Nephron progenitor cell (in vitro differentiated cells): ENCODE measurements at places on chromosomes 12 and 14.

GRCh38 chr14:65001723-65002122 is 15.0 kb downstream of the FNTB start:
- peaks cover 15% of the 10 kb centered on the region for H3K36me3 ChIP-seq
- no peak for DNase-seq
- peaks cover 16% of the 10 kb centered on the region for H3K4me1 ChIP-seq
- H3K4me3 ChIP-seq = no peak overlapping the region

- peak; percentile 58 for DNase-seq
- peak overlapping the region; percentile 86 for H3K4me3 ChIP-seq
- H3K36me3 ChIP-seq = peaks cover 14% of the 10 kb centered on the region
- H3K27ac ChIP-seq = no peak overlapping the region
- peaks cover 2% of the 10 kb centered on the region for H3K27me3 ChIP-seq
Measured at GRCh38 chr12:132561427-132562156, 48.8 kb downstream of the LRCOL1 start.

GRCh38 chr12:127399451-127399850 is 867.5 kb upstream of the TMEM132C start:
- H3K27ac ChIP-seq = no peak overlapping the region
- H3K4me3 ChIP-seq = no peak overlapping the region
- DNase-seq = no peak
- H3K4me1 ChIP-seq = peaks cover 8% of the 10 kb centered on the region
- H3K36me3 ChIP-seq = no peaks in the 10 kb centered on the region

- no peak overlapping the region for H3K4me3 ChIP-seq
- no peaks in the 10 kb centered on the region for H3K4me1 ChIP-seq
- no peak overlapping the region for H3K27ac ChIP-seq
- peaks cover 38% of the 10 kb centered on the region for H3K36me3 ChIP-seq
Measured at GRCh38 chr14:52458721-52459085, 93.6 kb downstream of the TXNDC16 start.

GRCh38 chr14:95527387-95528002 is 7.4 kb upstream of the GLRX5 start:
- H3K4me3 ChIP-seq = no peak overlapping the region
- no peak overlapping the region for H3K27ac ChIP-seq
- H3K4me1 ChIP-seq = peaks cover 56% of the 10 kb centered on the region
- H3K27me3 ChIP-seq = peaks cover 7% of the 10 kb centered on the region
- peak; percentile 23 for DNase-seq

- no peaks in the 10 kb centered on the region for H3K27me3 ChIP-seq
- DNase-seq = no peak
- peaks cover 46% of the 10 kb centered on the region for H3K36me3 ChIP-seq
- H3K4me1 ChIP-seq = no peaks in the 10 kb centered on the region
- H3K27ac ChIP-seq = no peak overlapping the region
- H3K4me3 ChIP-seq = no peak overlapping the region
Measured at GRCh38 chr12:106369624-106370346, 12.2 kb downstream of the POLR3B start.

DNA sequence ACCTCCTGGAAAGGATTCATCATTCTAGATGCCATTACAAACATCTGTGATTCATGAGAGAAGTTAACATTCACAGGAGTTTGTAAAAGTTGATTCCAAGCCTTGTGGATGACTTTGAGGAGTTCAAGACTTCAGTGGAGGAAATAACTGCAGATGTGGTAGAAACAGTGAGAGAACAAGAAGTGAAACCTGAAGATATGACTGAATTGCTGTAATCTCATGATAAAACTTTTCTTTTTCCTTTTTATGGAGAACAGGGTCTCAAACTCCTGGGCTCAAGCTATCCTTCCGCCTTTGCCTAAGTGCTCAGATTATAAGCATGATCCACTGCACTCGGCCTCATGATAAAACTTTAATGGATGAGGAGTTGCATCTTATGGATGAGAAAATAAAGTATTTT is 64.5 kb upstream of the GTF2A1 start:
- H3K36me3 ChIP-seq = peaks cover 26% of the 10 kb centered on the region
- no peaks in the 10 kb centered on the region for H3K4me1 ChIP-seq
- no peak for DNase-seq
- peaks cover 2% of the 10 kb centered on the region for H3K27me3 ChIP-seq

- H3K36me3 ChIP-seq = peaks cover 13% of the 10 kb centered on the region
- no peaks in the 10 kb centered on the region for H3K4me1 ChIP-seq
- H3K27me3 ChIP-seq = peaks cover 34% of the 10 kb centered on the region
- H3K4me3 ChIP-seq = no peak overlapping the region
- H3K27ac ChIP-seq = no peak overlapping the region
Measured at GRCh38 chr14:104401785-104402184, 177.8 kb upstream of the C14orf180 start.

DNA sequence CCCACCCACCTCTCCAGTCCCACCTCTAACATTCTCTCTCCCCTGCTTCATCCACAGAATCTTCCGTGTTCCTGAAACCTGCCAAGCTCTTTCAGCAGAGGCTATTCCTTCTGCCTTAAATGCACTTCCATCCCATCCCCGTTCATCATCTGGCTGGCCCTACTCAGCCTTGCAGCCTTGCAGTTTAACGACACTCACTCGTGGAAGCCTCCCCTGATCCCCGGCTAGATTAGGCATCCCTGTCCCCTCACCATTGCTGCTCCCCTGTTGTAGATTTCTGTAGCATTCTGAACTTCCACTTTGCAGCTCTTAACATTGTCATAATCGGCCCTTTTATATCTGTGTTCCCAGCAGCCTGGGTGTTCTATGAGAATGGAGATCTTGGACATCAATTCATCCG is 280.5 kb upstream of the NOS1 start:
- peaks cover 5% of the 10 kb centered on the region for H3K4me1 ChIP-seq
- no peak overlapping the region for H3K27ac ChIP-seq
- peaks cover 20% of the 10 kb centered on the region for H3K27me3 ChIP-seq

GRCh38 chr12:45970391-45970790 is 20.0 kb downstream of the SCAF11 start:
- peaks cover 3% of the 10 kb centered on the region for H3K27me3 ChIP-seq
- H3K4me1 ChIP-seq = peaks cover 6% of the 10 kb centered on the region
- no peak overlapping the region for H3K27ac ChIP-seq
- peaks cover 57% of the 10 kb centered on the region for H3K36me3 ChIP-seq
- no peak for DNase-seq

DNA sequence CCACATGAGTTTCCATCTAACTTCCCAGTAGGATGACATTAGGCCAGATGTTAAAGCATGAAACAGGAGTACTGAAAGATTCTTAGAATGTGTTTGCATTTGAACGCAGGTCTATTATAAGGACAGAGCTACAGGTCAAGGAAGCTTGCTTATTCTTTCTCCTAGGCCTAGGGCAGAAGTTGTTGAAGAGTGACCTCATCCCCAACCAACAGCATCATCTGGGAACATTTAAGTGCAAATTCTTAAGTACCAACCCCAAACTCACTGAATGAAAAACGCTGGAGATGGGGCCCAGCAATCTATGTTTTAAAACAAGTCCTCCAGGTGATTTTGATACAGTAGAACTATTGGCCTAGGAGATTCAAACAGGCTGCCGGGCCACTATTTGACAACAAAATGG is 52.4 kb downstream of the PAPLN start:
- peaks cover 40% of the 10 kb centered on the region for H3K36me3 ChIP-seq
- no peaks in the 10 kb centered on the region for H3K4me1 ChIP-seq
- no peaks in the 10 kb centered on the region for H3K27me3 ChIP-seq
- H3K27ac ChIP-seq = no peak overlapping the region
- no peak overlapping the region for H3K4me3 ChIP-seq

DNA sequence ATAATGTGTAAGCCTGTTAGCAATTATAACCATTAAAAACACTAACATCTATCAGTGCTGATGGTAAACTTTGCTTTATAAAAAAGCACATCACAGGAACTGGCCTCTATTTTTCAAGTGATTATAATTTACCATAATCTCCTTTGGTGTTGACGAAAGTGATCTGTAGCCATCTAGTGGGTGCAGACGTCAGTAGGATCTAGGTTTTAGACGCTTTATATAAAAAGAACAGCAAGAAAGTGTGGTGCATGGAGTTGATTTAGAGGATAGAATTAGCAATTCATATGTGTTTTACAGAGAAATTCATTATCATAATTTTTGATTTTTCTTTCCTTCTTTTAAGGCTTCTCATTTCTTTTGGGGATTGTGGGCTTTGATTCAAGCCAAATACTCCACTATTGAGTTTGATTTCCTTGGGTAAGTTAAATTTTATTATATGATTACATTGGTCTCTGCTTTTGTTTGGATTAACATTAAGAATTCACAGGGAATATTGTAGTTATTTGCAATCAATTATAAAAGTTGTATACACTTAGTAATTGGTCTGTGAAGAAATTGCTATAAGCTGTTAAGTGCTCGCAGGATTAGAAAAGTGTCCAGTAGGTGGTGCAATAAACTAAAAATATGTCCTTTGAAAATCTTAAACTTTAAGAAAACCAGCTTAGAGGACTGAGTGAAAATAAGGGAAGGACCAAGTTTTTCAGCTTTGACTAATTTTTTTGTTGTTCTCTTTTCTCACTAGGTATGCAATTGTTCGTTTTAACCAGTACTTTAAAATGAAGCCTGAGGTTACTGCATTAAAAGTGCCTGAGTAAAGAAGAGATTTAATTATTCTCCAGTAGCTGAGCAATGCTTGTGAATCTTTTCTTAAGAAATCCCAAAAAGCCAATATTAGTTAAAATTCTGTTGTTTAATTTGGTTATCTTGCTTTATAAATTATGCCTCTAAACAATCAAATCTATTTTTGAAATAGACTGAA is 59.5 kb downstream of the ETNK1 start:
- no peaks in the 10 kb centered on the region for H3K4me1 ChIP-seq
- H3K36me3 ChIP-seq = peaks cover 33% of the 10 kb centered on the region
- DNase-seq = no peak
- H3K27ac ChIP-seq = peak overlapping the region; percentile 53
- no peaks in the 10 kb centered on the region for H3K27me3 ChIP-seq

- DNase-seq = no peak
- H3K27me3 ChIP-seq = peaks cover 6% of the 10 kb centered on the region
- H3K36me3 ChIP-seq = no peaks in the 10 kb centered on the region
- no peak overlapping the region for H3K4me3 ChIP-seq
Measured at GRCh38 chr14:61536661-61537562, 158.4 kb upstream of the HIF1A start.

GRCh38 chr12:47107926-47108325 is 28.2 kb upstream of the AMIGO2 start:
- H3K27ac ChIP-seq = no peak overlapping the region
- peaks cover 5% of the 10 kb centered on the region for H3K4me1 ChIP-seq
- no peaks in the 10 kb centered on the region for H3K36me3 ChIP-seq

DNA sequence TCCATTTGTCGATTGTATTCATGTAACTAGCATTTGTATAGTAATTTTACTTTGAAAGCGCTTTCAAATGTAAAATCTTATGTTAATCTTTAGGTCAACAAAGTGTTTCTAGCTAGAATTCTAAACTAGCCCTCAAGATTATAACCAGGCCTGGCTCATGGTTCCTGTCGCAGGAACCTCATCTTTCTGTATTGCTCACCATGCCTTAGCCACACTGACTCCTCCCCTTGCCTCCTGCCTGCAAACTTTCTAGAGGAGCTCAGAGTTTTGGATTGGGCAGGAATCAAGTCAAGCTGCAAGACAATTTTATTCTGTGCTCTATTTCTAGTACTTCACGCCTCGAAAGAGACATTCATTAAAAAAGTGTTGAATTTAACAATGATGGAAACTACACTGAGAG is 99.8 kb downstream of the TGFB3 start:
- H3K27ac ChIP-seq = no peak overlapping the region
- no peaks in the 10 kb centered on the region for H3K27me3 ChIP-seq
- H3K4me1 ChIP-seq = peaks cover 10% of the 10 kb centered on the region
- H3K36me3 ChIP-seq = peaks cover 22% of the 10 kb centered on the region

- no peaks in the 10 kb centered on the region for H3K4me1 ChIP-seq
- peak; percentile 2 for DNase-seq
- H3K4me3 ChIP-seq = no peak overlapping the region
- peaks cover 14% of the 10 kb centered on the region for H3K36me3 ChIP-seq
- H3K27me3 ChIP-seq = no peaks in the 10 kb centered on the region
Measured at GRCh38 chr12:41407232-41407799, 219.2 kb downstream of the PDZRN4 start.

- peaks cover 16% of the 10 kb centered on the region for H3K27me3 ChIP-seq
- no peaks in the 10 kb centered on the region for H3K4me1 ChIP-seq
- DNase-seq = no peak
- no peak overlapping the region for H3K4me3 ChIP-seq
Measured at GRCh38 chr14:50035214-50035613, 81.2 kb downstream of the VCPKMT start.

GRCh38 chr14:31419967-31420318 is 407 bp downstream of the HEATR5A start:
- H3K4me3 ChIP-seq = peak overlapping the region; percentile 86
- DNase-seq = peak; percentile 80
- H3K27ac ChIP-seq = peak overlapping the region; percentile 97
- H3K36me3 ChIP-seq = peaks cover 6% of the 10 kb centered on the region
- peaks cover 17% of the 10 kb centered on the region for H3K4me1 ChIP-seq

- peaks cover 6% of the 10 kb centered on the region for H3K27me3 ChIP-seq
- H3K27ac ChIP-seq = no peak overlapping the region
- DNase-seq = no peak
- H3K4me1 ChIP-seq = no peaks in the 10 kb centered on the region
- no peak overlapping the region for H3K4me3 ChIP-seq
- H3K36me3 ChIP-seq = no peaks in the 10 kb centered on the region
Measured at GRCh38 chr12:14072987-14073386, 91.6 kb upstream of the GRIN2B start.

GRCh38 chr12:125310461-125310860 is 245.2 kb downstream of the AACS start:
- DNase-seq = no peak
- H3K27ac ChIP-seq = no peak overlapping the region
- peaks cover 17% of the 10 kb centered on the region for H3K4me1 ChIP-seq
- no peaks in the 10 kb centered on the region for H3K36me3 ChIP-seq
- no peak overlapping the region for H3K4me3 ChIP-seq

DNA sequence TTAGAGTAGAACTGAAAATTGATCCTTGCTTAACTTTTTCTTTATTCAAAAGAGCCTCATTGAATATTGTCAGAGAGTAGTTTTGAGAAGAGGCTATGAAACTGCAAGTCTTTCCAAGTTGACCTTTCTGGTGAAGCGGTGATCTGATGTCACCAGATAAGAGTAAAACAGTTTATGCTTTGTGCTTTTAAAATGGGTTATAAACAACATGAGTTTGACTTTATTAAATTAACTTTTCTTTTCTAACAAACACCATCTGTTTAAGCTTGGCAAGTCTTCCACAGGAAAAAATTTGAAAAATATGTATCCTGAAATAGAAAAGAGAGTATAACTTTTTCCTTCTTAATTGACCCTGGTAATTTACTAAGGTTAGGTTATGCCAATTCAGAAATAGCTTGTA is 408.7 kb upstream of the NOVA1 start:
- no peaks in the 10 kb centered on the region for H3K4me1 ChIP-seq
- no peaks in the 10 kb centered on the region for H3K36me3 ChIP-seq
- H3K27ac ChIP-seq = no peak overlapping the region
- no peak for DNase-seq
- peaks cover 3% of the 10 kb centered on the region for H3K27me3 ChIP-seq

DNA sequence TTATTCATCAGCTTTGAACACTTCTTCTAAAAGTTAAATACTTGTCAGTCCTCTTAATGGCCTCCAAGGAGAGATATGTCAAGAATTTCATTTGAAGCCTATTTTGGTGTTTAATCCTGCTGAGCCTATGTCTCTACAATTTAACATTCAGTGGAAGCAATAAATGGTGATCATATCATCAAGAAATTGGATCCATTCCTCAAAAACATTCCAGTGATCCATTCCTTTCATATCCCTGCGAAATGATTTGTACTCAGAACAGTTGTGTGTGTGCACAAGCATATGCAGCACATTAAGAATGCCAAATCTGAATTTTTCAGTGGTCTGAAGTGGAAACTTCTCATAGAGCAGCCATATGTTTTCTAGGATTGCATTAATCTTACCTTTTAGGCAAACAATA is 373.7 kb upstream of the SYT1 start:
- H3K27ac ChIP-seq = no peak overlapping the region
- no peaks in the 10 kb centered on the region for H3K4me1 ChIP-seq
- no peaks in the 10 kb centered on the region for H3K27me3 ChIP-seq
- no peak overlapping the region for H3K4me3 ChIP-seq
- DNase-seq = no peak

GRCh38 chr14:98959410-98959809 is 312.6 kb downstream of the BCL11B start:
- no peak overlapping the region for H3K27ac ChIP-seq
- H3K4me3 ChIP-seq = no peak overlapping the region
- H3K27me3 ChIP-seq = peaks cover 36% of the 10 kb centered on the region
